GM12878 (cell line): ENCODE measurements at places on chromosomes 7 and 10.

DNA sequence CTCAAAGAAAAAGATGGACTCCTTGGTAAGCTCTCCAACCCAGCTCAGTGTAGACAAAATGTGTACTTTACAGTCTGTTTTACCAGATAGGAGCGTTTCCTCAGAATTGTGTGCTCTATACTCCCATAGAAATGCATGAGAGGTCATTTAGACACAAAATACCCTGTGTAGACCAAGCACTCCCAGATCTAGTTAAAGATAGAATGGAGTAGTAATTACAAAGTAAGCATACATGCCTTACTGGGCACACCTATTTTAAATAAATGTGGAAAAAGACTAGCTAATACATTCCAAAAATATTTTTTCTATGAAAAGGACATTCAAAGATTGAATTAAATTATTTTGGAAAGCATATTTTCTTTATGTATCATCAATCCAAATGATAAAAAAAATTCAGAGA is 271.9 kb upstream of the DGKB start:
- no peak for DNase-seq

DNA sequence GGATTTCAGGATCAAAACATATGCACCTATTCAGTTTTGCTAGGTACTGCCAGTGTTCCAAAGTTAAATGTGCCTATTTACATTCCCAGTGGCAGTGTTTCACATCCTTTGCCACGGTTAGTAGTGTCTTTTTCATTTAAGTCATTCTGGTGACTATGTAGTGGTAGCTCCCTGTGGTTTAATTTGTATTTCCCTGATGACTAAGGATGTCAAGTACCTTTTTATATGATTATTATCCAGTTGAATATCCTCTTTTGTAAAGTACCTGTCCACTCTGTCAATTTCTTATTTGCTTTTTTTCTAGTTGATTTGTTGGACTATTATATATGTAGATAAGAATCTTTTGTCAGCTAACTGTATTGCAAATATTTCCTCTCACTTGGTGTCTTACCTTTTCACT is 45.1 kb downstream of the TMEM60 start:
- no peak for DNase-seq

GRCh38 chr10:94172332-94172731 is 178.6 kb downstream of the PLCE1 start:
- no peak for DNase-seq

DNA sequence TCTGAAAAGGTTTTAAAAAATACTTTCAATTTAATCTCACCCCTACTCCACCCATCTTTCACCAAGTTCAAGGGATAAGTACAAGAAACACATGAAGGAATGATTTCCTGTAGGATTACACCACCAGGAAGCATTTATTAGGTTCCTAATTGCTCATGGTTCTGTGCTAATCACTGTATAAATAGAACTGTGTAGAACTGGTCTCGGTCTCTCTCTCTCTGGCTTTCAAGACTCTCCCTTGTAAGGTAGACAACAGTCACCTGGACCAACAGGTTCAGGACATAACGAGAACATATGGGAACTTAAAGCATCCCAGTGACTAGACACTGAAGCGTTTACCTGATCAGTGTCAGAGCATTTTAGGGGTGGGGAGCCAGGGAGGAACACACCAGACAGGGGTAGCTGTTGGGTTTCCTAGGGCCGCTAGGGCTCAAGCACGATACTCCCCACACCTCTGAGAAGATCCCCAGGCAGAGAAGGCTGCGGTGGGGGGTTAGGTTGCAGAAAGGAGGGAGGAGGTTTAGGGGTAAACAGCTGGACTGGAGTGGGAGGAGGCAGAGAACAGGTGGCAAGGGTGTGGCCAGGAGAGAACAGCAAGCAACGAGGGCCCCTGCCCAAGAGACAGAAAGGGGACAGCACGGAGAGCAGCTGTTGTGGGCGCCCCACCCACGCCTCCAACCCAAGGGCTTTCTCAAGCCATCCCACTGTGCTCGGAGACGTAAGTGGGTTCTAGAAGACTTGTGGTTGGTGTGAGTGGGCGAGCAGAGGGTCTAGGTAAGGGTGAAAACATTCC is 52.5 kb upstream of the USP6NL start:
- no peak for DNase-seq

DNA sequence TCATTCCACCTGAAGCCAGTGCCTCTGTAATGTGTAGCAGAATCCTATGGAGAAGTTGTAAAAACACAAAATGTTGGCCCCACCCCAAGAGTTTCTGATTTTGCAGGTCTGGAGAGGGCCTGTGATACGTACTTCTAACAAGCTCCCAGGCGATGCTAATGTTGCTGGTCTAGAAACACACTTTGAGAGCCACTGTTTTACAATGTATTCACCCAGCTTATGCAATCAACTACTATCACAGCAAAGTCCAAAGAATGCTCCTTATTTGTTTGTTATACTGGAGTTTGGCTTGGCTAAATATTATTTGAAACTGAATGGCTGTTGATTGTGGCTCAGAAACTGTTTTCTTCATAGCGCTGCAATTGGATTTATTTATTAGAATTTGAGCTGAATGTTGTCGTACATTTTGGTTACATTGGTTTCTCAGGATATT is 44.3 kb downstream of the DNAJB9 start:
- no peak for DNase-seq

- DNase-seq, result no peak
These were observed 61.7 kb downstream of the TCF7L2 start for GRCh38 chr10:113011592-113012374.

DNA sequence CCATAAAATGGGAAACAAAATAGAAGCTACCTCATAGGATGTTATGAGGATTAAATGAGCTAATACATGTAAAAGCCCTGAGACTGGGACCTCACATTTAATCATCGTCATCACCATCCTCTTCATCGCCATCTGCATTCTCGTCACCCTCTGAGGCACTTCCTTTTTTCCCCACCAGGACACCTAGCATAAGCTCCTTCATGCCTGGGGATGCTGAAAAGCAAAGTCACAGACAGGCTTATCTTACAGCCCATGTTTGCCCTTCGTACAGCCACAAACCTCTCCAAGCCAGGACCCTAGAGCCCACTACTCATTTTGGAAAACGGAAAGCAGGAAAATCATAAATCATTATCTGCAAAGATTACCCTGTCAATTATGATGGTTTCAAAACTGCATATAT is 249.6 kb downstream of the GPAM start:
- no peak for DNase-seq

GRCh38 chr10:86862373-86862772 is 95.0 kb downstream of the MMRN2 start:
- DNase-seq, result no peak

DNA sequence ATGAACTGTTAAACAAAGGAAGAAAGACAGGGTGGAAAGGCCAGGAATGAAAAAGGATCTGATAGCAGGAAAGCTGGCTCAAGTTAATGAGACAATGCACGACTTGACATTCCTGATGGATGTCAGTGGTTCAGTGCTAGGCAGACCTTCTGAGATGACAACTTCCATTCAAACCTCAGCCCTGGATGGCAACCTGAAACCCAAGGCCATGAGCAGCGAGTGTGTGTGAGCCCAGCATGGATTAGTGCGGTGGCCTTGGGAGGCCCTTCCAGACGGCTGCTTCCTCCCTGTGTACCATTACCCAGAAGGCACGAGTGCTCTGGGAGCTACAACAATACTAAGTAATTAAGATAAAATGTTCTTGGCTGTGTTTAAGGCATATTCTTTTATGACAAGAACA is 18.8 kb downstream of the TRIL start:
- DNase-seq, result no peak

DNA sequence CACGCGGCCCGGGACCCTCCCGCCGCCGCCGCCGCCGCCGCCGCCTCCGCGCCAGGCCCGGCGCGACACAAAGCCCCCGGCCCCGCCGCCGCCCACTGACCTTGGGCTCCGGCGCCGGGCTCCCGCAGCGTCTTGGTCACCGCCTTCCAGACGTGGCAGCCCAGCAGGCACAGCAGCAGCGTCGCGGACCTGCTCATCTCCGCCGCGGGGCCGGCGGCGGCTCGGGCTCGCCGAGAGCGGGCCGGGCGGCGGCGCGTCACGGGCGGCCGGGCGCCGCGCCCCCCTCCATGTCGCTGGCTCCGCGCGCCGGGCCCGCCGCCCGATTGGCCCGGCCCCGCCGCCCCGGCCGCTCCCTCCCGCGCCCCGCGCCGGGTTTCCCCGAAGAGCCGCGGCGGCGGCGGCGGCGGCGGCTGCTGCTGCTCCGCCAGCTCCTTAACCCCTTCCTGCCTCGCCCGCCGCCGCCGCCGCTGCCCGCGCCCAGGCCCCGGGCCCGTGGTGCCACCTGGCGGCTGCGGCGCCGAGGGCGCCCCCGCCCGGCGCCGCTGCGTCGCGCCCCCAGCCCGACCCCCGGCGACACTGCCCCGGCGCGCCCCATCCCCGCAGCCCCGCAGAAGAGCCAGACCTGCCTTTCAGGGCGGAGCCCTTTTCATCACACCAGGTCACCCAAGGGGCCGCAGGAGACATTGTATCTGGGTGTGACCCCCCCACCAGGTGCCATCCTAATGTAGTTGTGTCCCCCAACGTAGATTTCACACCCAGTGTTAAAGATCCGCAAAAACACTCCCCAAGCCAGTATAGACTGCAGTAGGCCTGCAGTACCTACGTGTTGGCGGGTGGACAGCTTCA is at the start of gene FAM171A1:
Gene FAM171A1, minus strand, starts transcription at position 434 of the 846 bp plus-strand sequence. Its CDS starts 237 bp downstream, at position 197.
- DNase-seq, result no peak

GRCh38 chr7:29367784-29368183 is 173.2 kb downstream of the CHN2 start:
- no peak for DNase-seq

DNA sequence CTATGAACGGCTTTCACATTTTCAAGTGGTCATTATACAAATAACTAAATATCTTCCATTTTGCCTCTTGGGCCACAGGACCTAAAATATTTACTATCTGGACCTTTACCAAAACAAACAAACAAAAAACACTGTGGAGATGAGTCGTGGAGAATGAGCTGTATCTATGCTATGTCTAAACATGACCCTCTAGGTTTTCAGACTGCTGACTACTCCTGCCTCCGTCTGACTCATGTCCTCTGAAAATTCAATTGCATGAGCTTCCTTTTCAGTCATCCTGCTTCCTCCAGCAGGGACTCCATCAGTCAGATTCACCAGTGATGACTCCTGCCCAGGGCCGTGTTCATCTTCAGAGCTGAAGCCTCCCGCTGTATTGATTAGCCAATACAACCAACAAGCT is 96.8 kb downstream of the COL28A1 start:
- no peak for DNase-seq

DNA sequence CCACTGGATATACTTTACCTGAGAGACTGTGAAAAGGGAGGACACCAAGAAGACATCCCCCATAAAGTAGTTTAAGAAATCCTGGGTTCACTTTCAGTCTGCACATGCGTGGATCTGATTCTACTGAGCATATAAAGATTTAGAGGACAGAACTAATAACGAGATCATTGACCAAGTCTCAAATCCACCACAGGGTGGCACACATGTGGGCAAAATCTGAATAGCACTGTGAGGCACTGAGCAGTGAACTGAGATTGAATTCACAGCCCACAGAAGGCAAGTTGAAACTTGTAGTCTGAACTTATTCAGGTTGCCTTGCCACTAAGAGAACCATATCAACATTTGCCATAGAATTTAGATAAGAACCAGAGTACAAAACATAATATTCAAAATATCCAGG is 818.6 kb downstream of the GRID1 start:
- DNase-seq, result peak; percentile 35

DNA sequence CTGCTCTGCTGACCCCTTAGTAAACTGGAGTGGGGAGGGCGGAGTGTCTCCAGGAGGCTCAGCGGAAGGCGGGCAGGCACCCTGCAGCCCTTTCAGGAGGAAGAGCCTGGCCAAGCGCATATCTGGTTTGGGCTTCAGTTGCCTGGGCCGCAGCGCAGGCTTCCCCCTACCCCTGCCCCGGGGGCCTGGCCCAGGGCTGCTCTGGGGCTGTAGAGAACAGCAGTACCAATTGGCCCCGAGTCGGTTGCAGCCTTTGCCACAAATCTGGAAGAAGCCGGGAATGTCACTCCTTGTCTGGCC is 28.1 kb upstream of the JAKMIP3 start:
- DNase-seq, result no peak

DNA sequence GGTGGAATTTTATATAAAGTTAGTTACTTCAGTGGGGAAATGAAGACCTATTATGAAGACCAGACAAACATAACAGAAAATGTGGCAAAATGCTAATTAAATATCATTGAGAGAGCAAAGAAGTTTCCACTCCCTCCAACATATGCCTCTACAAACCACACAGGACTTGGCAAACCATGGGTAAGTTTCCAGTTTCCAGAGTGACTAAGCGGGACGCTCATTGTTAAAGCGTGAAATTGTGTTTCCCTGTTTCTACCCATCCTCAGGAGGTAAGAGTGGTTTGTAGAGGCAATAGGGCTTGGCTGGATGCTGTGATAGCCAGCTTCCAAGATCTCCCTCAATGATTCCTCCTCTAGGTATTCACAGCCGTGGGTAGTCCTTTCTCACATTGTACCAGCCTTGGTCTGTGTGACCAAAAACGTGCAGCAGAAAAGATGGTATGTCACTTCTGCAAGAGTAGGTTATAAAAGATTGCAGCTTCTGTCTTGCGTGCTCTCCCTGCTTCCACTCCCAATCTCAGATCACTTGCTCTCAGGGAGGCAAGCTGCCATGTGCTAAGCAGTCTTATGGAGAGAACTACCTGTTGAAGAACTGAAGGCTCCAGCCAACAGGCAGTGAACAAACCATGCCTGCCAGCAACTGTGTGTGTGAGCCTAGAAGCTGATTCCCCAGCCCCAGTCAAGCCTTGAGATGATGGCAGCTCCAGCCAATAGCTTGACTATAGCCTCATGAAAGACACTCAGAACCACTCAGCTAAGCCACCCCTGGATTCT is 35.7 kb downstream of the CBX3 start:
- no peak for DNase-seq

DNA sequence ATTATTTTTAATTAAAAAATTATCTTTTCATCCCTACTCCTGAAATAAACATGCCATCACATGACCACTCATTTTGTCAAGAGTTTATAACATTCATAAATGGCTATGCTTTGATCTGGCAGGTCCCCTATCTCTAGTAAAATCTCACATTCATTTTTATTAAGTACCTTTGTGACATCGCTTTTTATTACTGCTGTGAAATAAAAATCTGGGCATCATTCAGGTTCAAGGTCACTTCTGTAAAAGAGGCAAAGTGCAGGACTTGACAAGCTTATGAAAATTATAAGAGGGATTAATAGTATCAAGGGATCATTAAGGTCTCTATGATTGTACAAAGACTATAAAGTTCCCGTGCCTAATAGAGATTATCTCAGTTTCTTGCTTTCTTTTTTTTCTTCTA is 416.8 kb upstream of the SEMA3A start:
- DNase-seq, result no peak

DNA sequence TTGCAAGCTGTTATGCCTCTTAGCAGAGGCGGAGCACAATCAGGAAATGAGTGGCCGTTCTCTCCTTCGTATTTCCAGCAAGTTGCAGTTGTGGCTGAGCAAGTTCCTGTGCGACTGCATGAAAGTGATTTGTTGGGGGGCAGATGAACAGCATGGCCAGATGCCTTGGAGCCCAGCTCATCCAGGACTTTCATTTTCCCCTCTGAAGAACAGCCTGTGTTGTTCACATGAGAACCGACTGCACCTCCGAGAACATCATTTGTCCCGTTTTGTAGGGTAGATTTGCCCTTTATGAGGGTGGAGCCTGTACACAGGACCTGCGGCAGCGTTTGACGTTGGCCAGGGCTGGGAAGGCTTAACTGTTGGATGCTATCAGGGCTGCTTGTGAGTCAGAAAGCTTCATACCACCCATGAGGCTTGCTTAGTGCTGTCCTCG is 4.4 kb downstream of the BAG3 start:
- no peak for DNase-seq

GRCh38 chr7:7331523-7331922 is 149.2 kb downstream of the C1GALT1 start:
- no peak for DNase-seq
